Ureter (tissue), 1 donor: ENCODE measurements at places on chromosomes 16 and 17. TPM values are rescaled to one million over a fixed set of nuclear protein-coding genes. Genes with fewer than 3 reads are reported as not detected.

DNA sequence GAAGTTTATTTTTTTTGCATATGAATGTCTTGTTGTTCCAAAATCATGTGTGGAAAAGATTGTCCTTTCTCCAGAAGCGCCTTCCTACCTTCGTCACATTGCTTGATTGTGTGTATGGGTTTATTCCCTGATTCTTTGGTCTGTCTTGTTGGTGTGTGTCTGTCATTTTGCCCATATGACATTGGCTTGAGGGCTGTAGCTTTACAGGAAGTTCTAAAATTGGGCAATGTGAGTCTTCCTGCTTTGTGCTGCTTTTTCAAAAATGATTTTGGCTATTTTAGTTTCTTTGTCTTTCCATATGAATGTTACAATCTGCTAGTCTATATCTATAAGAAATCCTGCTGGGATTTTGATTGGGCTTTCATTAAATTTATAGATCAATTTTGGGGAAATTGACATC, 217.2 kb downstream of the SNX29 start:
- no peak for DNase-seq

CCDC40 gene
- 12.4 TPM for total RNA-seq

DNA sequence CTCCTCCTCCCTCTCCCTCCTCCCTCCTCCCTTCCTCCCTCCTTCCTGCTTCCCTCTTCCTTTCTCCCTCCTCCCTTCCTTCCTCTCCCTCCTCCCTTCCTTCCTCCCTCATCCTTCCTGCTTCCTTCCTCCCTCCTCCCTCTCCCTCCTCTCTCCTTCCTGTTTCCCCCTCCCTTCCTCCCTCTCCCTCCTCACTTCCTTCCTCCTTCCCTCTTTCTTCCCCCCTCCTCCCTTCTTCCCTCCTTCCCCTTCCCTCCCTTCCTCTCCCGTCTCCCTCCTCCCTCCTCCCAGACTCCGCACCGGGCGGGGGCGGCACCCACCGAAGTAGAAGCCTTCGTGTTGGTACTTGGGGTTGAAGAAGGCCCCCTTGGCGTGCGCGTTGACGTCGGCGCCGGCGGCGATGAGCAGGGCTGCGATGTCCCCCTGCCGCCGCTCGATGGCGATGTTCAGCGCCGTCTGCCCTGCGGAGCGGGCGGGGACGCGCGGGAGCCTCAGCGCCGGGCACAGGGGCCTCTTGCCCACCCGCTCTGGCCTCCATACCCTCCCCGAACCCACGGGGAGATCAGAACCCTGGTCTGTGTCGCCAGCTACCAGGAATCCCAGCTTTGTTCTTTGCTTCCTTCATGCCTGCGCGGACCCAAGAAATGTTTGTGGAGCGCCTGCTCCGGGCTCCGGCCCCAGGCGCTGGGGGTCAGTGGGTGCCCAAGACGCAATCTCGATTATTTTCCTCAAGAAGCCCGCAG, 22.2 kb downstream of the TRPV3 start:
- peak; percentile 67 for DNase-seq

STX1B gene
- total RNA-seq = 1.6 TPM

PTRH2 gene
- 25.8 TPM for total RNA-seq

CRISPLD2 gene
- total RNA-seq = 192 TPM

HOXB7 gene
- total RNA-seq = 28.9 TPM

DNA sequence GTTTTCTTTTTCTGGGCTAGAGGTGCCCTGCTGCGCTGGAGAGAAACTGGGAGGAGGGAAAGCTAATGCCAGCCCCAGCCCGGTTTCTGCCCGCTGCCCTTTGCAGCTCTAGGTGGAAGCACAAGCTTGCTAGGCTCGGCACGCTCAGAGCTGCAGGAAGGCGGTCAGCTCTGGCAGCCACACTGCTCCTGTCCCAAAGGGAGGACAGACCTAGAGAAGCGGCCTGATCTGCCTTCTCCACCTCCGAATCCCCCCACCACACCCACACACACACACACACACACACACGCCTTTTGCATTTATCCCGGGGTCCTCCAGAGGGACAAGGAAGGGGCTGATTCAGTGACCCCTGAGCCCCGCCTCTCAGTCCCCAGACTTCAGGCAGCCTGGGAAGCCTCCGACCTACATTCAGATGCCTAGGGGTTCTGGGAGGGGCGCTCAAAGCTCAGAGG, 418.1 kb downstream of the SOX9 start:
- DNase-seq = no peak

GRCh38 chr16:87434146-87434667, 42.1 kb downstream of the MAP1LC3B start:
- no peak for DNase-seq

C16orf78 gene
- not detected for total RNA-seq

TAC4 gene
- total RNA-seq = not detected

PYDC1 gene
- not detected for total RNA-seq

- DNase-seq = no peak
Measured at GRCh38 chr16:52407778-52408177, 139.2 kb downstream of the TOX3 start.

GRCh38 chr16:72963533-72964315, 84.2 kb downstream of the ZFHX3 start:
- no peak for DNase-seq

TEKT3 gene
- total RNA-seq = 0.86 TPM

- DNase-seq = peak; percentile 89
Measured at GRCh38 chr16:14486520-14487303, 143.3 kb downstream of the PARN start.

MYH1 gene
- total RNA-seq = 0.05 TPM

RNF43 gene
- total RNA-seq = 19.1 TPM

DNA sequence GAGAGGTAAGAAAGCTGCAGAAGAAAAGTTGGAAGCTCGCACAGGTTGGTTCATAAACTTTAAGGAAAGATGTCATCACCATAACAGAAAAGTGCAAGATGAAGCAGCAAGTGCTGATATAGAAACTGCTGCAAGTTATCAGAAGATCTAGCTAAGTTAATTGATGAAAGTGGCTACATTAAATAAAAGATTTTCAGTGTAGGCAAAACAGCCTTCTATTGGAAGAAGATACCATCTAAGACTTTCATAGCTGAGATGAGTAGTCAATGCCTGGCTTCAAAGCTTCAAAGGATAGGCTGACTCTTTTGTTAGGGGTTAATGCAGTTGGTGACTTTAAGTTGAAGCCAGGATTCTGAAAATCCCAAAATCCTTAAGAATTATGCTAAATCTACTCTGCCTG, 24.0 kb downstream of the CYLD start:
- no peak for DNase-seq

CDH13 gene
- total RNA-seq = 5.9 TPM

- DNase-seq = no peak
Measured at GRCh38 chr17:33602981-33603380, 309.9 kb upstream of the ASIC2 start.

KRT24 gene
- 0.52 TPM for total RNA-seq

DNA sequence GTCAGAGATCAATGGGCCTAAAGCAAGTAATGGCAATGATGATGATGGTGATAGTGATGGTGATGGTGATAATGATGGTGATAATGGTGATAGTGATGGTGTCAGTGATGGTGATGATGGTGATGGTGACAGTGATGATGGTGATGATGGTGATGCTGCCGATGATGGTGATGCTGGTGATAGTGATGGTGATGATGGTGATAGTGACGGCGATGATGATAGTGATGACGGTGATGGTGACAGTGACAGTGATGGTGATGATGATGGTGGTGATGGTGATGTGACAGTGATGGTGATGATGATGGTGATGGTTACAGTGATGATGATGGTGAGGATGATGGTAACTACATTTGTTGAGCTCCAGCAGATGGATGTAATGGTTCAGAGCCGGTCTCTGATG, 30.8 kb upstream of the OR4D1 start:
- DNase-seq = no peak

DNA sequence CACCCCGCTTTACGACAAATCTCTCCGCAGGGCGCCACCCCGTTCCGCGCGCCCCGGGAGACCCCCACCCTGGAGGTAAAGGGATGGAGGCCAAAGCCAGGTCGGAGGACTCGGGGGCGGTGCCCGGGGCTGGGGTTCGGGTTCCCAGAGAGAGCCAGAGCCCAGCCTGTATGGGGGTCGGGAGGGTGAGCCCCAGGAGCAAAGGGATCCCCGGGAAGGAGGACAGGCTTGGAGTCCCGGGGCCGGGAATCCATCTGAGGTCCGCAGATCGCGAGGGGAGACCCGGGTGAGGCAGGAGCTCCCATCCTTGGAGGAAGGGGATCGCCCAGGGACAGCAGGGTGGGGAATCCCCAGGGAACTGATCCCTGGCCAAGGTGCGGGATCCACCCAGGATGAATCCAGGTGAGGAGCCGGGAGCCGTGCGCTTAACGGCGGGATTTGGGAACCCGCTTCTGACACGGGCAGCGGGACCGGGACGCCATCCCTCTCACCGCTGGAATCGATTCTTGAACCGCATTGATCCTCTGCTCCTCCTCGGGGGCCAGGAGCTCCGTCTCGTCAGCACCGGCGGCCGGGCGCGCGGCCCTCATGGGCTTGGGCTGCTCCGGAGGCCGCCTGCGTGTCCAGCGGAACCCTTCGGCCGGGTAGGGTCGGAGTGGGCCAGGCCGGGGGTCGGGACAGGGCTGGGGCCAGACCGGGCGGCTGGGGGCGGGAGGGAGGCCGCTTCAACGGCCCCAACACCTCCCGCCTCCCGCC, at the start of gene MMD:
TSS of gene MMD (minus strand) at position 657 of the 756 bp plus-strand sequence. CDS start at position 517, 140 bp downstream.
- peak; percentile 53 for DNase-seq

MYH13 gene
- not detected for total RNA-seq

NPIPB6 gene
- 7.2 TPM for total RNA-seq

- DNase-seq = no peak
Measured at GRCh38 chr17:44417553-44417952, 28.1 kb upstream of the ITGA2B start.

DNA sequence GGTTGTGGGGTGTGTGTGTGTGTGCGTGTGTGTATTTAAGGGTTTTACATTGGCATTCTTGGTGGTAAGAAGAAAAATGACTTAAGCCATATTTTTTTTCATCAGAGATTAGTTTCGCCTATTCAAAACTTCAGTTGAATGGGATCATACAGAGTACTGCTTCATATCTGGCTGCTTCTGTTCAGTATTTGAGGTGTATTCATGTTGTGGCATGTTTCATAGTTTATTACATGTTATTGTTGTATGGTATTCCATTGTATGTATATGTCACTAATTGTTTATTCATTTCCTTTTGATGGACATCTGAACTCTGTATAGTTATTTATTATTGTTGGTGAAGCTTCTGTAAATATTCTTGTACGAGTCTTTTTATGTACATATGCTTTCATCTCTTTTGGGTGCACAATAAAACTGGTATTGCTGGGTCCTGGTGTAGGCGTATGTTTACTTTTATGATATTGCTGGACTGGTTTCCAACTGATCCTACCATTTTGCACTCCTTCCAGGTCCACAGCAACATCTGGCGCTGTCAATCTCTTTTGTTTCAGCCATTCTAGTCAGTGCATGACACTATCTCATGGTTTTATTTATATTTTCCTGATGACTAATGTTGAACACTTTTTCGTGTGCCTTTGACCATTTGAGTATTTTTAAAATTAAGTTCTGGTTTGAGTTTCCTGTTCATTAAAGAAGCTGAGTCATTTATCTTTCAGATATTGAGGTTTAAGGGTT, 77.4 kb upstream of the MAF start:
- DNase-seq = no peak

GRCh38 chr16:3071655-3072054, 6.2 kb downstream of the IL32 start:
- no peak for DNase-seq

DNA sequence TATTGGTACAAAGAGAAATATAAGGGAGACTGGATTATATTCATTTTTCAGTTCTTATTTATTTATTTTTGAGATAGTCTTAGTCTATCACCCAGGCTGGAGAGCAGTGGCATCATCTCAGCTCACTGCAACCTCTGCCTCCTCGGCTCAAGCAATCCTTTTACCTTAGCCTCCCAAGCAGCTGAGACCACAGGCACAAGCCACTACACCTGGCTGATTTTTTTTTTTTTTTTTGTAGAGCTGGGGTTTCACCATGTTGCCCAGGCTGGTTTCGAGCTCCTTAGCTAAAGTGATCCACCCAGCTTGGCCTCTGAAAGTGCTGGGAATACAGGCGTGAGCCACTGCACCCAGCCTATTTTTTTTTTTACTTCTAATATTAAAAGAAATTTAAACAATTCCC, 40.1 kb upstream of the USP7 start:
- no peak for DNase-seq

GRCh38 chr16:15897834-15898254, 9.4 kb upstream of the CEP20 start:
- no peak for DNase-seq

GRCh38 chr17:34758718-34759117, 179.3 kb downstream of the TMEM132E start:
- DNase-seq = no peak

PTGES3L gene
- 2.7 TPM for total RNA-seq

FOXL1 gene
- total RNA-seq = 10.9 TPM

- no peak for DNase-seq
Measured at GRCh38 chr17:68777243-68777855, 176.2 kb upstream of the FAM20A start.

- no peak for DNase-seq
Measured at GRCh38 chr17:63474174-63474573, 2.7 kb upstream of the ACE start.

NKD1 gene
- 27.8 TPM for total RNA-seq

- no peak for DNase-seq
Measured at GRCh38 chr16:67880584-67880983, 4.1 kb upstream of the NRN1L start.

DNA sequence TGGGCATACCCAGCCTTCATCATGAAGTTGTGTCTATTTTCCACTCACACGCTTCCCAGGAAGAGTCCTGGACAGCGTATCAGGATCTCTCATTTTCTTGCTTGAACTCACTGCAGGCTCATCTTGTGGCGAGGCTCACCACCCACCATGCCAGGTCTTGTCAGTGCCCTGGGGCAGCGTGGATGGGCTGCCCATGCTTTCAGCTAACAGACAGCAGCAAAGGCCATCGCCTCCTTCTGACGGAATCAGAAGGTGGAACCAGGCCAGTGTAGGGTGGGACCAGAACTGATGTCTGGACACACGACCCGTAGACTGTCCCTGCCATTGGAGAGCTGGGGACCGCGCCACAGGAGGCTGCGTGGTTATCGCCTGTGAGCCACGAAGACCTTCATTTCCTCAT, 169.4 kb downstream of the FOXL1 start:
- no peak for DNase-seq
